ENCODE measurements at places on chromosomes 3 and 15. TPM values are rescaled to one million over a fixed set of nuclear protein-coding genes. Genes with fewer than 3 reads are reported as not detected.

The DVL3 gene
- polyA plus RNA-seq: 33.5 TPM

DNA sequence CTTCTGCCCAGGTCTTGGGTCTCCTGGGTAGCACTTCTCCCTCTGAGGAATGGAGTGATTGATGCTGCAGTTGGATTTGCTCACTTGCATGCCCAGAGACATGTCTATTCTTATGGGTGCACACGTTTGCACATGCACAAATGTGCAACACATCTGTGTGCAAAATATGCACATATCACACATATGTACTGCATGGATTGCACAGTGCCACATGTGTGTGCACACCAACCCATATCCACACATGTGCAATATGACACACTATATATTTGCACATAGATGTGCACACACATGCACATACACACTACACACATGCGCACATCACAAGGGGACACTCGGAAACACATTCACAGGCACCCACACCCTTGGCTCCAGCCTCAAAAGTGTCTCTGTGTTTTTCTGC, 671 bp upstream of the SEMA3B start:
- no peak for DNase-seq

DNA sequence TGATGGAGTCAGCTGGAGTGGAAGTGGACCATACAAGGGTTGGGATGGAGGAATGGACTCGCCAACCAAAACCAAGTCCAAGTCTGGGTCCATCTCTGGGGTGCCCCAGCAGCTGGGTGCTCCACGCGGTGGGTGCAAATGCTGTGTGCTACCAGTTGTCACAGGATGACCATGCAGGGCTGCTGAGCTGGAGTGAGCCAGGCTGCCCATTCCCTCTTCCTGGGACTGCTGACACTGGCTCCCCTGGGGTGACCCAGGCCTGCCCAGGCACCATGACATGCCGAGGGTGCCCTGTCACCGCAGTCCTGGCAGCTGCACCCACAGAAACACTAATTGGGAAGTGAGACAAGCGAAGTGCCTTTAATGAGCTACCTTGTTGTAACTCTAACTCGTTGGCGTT, 140.2 kb downstream of the TPRA1 start:
- no peak for DNase-seq

GRCh38 chr3:15768421-15769255, 29.1 kb downstream of the ANKRD28 start:
- no peak for DNase-seq

The FES gene
- 2.7 TPM for polyA plus RNA-seq

DNA sequence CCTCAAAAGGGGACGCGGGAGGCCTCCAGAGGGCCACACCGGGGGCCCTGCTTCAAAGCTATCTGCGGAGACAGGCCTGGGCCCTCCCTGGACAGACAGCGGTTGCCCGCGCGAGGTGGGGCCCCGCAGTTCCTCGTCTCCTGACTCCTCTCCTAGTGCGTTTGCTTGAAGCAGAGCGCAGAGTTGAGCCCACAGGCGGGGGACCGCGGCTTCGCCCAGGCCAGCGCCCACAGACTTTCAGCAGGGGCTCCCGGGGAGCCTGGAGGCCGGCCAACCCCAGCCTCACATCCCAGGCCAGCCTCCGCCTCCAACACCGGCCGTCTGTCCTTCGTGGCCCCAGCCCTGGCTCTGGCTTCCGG, 540 bp upstream of the ADAMTS7 start:
- no peak for DNase-seq

The ARL14 gene
- not detected for polyA plus RNA-seq

DNA sequence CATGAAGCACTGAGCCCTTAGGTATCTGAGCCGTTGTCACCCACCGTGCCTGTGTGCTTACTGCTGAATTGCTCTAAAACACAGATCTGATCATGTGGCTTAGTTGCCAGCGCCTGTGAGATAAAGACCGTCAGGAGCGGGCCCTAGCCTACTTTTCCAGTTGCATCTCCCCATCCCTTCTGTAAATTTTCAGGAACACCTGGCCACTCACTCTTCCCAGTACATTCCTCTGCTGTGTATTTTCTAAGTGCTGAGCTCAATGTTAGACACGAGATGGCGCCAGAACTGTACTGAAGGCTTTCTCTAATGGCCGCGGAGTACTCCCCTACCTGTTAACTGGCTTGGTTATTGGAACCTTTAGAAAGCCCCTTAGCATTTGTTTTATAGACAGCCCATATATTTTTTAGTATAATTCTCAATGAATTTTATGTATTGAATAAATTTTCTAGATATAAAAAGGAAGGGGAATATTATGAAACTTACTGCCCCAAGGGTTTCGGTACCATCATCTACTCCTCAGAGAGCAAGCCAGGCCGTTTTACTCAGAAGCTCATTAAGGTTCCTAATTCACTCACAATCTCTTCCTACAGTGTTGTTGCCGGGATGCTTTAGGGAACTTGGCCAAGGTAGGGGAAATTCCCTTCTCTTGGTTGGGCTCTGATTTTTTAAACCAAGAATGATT, 16.7 kb upstream of the WNT7A start:
- peak; percentile 92 for DNase-seq

The DNAJC17 gene
- 77.6 TPM for polyA plus RNA-seq

The SCN11A gene
- 0.05 TPM for polyA plus RNA-seq

- DNase-seq: no peak
These were observed 38.6 kb upstream of the APH1B start for GRCh38 chr15:63238796-63239195.

GRCh38 chr3:39127908-39128304, 20.4 kb downstream of the TTC21A start:
- DNase-seq: no peak

The EFL1 gene
- polyA plus RNA-seq: 15.4 TPM

DNA sequence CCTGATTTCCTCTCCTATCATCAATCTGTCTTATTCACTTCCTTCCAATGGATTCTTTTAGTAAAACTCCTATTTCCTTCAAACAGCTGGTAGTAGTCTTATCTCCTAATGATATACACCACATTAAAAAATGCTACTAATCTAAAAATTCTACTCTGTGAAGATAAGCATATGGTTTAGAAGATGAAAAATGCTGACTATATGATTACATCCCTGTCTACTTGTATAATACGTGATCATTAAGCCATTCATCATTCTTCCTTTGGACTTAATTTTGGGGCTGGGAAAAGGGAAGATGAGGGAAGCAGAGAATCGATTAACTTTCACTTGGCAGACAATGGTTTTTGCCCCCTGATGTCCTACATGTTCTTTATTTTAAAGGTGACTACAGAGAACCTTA, 453.1 kb downstream of the NSUN3 start:
- DNase-seq: no peak

DNA sequence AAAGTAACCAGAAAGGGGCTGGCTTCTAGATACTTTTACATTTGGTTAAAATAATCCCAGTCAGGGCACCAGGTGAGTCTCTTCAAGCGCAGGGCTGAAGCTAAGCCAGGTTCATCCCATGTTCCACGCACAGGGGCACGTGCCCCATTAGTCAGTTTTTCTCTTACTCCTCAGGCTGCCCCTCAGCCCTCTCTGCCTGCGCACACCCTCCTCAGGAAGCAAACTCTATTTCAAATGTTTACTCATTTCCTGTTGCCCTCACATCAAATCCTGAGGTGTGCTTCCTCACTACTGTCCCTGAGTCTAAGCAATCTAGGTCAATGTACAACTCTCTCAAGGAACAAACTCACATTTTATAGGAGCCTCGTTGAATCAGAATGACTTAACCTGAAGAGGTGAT, 48.5 kb downstream of the THBS1 start:
- no peak for DNase-seq

The AGTR1 gene
- polyA plus RNA-seq: 0.16 TPM

DNA sequence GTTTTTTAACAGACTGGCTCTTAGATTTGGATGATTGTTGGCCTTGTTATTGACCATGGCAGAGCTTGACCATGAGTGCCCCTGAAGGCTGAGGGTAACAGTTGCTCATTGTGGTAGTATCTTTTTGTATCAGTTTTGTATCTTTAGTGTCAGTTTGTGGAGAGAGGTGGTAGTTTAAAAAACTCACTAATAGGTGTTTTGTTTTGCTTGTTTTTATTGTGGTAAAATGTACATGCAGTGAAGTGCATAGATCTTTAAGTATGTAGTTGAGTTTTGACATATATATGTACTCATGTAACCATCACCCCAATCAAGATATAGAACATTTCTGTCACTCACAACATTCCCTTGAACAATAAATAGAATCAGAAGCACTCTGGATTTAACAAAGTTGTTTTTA, 9.8 kb downstream of the GMPS start:
- no peak for DNase-seq

DNA sequence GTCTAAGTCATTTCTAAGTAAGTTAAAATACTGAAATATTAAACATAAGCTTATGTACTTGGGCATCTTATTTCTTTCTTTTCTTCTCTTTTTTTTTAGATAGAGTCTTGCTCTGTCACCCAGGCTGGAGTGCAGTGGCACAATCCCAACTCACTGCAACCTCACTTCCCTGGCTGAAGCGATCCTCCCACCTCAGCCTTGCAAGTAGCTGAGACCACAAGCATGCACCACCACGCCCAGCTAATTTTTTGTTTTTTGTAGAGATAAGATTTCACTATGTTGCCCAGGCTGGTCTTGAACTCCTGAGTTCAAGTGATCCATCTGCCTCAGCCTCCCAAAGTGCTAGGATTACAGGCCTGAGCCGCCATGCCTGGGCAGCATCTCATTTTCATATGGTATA, 16.0 kb upstream of the ZNF710 start:
- DNase-seq: no peak

GRCh38 chr3:18562364-18563154, 137.4 kb upstream of the SATB1 start:
- no peak for DNase-seq

DNA sequence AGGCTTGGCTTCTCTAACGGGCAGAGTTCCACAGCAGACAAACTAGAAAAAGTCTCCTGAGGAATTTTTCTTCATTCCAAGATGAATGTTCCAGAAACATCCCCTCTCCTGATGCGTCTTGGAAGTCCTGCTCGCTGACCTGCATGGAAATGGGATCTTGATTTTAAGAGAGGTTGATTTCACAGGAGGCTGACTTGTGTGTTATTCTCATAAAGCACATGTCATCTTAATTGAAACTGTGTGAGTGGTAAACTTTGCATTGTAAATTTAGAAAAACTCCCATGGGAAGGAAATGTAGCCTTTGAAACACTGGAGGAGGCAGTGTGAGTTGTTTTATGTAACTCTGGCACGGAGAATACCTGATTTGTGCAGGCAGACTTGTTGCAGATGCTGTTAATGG, 337.8 kb upstream of the NR2E3 start:
- DNase-seq: no peak

The HESX1 gene
- polyA plus RNA-seq: 55.6 TPM

The GPR15 gene
- polyA plus RNA-seq: 0.35 TPM

- DNase-seq: no peak
These were observed 27.3 kb downstream of the KLHDC8B start for GRCh38 chr3:49198611-49199230.

DNA sequence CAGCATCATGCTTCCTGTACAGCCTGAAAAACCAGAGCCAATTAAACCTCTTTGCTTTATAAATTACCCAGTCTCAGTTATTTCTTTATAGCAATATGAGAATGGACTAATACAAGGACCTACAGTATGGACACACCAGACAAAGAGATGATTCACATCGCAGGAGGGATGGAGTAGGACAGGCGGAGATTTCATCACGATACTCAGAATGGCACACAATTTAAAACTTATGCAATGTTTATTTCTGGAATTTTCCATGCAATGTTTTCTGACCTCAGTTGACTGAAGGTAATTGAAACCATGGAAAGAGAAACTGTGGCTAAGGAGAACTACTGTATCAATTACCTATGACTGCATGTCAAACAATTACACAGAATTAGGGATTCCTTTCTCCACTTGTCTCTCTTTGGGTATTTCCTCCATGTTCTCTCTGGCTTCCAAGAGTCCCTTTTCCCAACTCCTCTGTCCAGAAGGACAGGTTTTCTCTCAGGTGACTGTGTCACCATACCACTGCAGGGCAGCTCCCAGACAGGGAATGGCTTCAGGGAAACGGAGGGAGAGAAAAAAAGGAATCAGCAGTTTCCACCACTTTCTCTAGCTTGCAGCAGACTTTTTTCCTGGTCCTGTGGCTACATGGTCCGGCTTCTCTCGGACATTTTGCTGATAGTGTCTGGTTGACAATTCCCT, 3.0 kb upstream of the ANO10 start:
- DNase-seq: no peak
